ENCODE measurements at places on chromosomes 11 and 22.

DNA sequence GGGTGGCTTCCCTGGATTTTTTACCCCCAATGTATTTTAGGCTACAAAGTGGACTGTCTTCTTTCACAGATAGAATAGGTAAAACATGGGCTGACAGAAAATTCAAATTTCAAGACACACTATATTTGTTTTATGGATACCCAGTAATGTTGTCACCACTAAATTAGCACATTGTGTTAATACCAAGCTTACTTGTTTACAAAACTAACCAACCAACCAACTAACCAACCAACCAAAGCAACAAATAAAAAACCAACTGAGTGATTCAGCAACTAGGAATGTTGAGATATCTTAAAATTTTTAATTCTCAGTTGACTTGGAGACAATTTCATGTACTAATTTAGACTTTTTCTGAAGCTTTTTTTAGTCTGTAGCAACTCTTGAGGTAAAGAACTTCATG lies 69.3 kb upstream of the CTSC start:
- no peak overlapping the region for H3K4me3 ChIP-seq
- peaks cover 25% of the 10 kb centered on the region for H3K4me1 ChIP-seq
- no peaks in the 10 kb centered on the region for H3K27me3 ChIP-seq
- no peak overlapping the region for H3K27ac ChIP-seq
- H3K36me3 ChIP-seq: no peaks in the 10 kb centered on the region
- DNase-seq: no peak

- H3K4me1 ChIP-seq: peaks cover 15% of the 10 kb centered on the region
- H3K4me3 ChIP-seq: no peak overlapping the region
- DNase-seq: no peak
- H3K27me3 ChIP-seq: no peaks in the 10 kb centered on the region
- no peak overlapping the region for H3K27ac ChIP-seq
- no peaks in the 10 kb centered on the region for H3K36me3 ChIP-seq
Observed at GRCh38 chr11:106983991-106984390, 34.3 kb downstream of the GUCY1A2 start.

- H3K4me1 ChIP-seq: no peaks in the 10 kb centered on the region
- H3K36me3 ChIP-seq: no peaks in the 10 kb centered on the region
- no peak overlapping the region for H3K4me3 ChIP-seq
- no peak for DNase-seq
Observed at GRCh38 chr11:99349151-99349673, 328.5 kb downstream of the CNTN5 start.

GRCh38 chr11:59542142-59542810 lies 30.9 kb downstream of the OR4D9 start:
- no peak overlapping the region for H3K27ac ChIP-seq
- H3K4me1 ChIP-seq: no peaks in the 10 kb centered on the region
- H3K27me3 ChIP-seq: no peaks in the 10 kb centered on the region
- no peak overlapping the region for H3K4me3 ChIP-seq
- DNase-seq: no peak

- H3K27ac ChIP-seq: peak overlapping the region; percentile 62
- DNase-seq: no peak
- no peaks in the 10 kb centered on the region for H3K27me3 ChIP-seq
- H3K4me3 ChIP-seq: no peak overlapping the region
- H3K36me3 ChIP-seq: no peaks in the 10 kb centered on the region
Observed at GRCh38 chr11:16986434-16987204, 27.6 kb downstream of the PLEKHA7 start.
